ENCODE measurements at places on chromosomes 16 and 17.

GRCh38 chr17:48478224-48479013 is 48.4 kb upstream of the SKAP1 start:
- DNase-seq, result peak; percentile 37

DNA sequence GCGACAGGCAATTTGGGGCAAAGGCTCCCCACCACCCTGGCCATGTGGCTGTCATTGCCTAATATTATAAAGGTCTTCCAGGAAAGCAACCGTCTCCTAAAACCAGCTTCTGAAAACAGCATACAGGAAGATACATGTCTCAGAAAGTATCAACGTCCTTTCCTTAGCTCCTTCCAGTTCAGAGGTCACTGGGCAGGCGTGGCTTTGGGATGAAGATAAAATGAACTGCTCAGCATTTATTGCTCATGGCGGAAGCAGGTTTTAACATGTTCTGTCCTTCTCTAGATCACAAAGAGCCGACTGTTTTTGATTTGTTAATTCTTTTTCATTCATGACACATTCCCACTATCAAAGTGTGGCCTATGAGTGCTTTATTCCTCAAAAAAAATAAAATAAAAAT is 8.0 kb downstream of the CFAP20 start:
- no peak for DNase-seq

DNA sequence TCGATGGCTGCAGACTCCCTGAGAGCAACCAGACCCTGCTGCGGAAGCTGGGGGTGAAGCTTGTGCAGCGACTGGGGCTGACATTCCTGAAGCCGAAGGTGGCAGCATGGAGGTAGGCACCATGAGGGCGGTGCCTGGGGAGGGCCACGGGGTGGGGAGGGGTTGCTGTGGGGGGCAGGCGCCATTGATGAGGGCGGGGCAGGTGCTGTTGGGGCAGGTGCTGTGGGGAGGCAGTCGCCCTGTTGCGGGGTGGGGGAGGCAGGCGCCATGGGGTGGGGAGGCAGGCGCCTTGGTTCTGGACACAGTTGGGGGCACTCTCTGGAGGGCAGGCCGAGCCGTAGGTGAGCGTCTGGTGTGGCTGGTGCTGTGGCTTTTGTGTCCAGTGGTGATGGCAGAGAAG is 38.9 kb downstream of the ZNF750 start:
- DNase-seq, result no peak

DNA sequence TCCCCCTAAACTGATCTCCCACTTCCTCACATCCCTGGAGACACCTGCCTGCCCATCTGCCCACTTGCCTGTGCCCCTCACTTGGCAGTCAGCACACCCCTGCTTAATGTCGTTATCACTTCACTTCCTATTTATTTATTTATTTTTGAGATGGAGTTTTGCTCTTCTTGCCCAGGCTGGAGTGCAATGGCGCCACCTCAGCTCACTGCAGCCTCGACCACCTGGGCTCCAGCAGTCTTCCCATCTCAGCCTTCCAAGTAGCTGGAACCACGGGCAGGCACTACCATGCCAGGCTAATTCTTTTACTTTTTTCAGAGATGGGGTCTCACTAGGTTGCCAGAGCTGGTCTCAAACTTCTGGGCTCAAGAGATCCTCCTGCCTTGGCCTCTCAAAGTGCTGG is 23.5 kb upstream of the PHOSPHO1 start:
- DNase-seq, result no peak

DNA sequence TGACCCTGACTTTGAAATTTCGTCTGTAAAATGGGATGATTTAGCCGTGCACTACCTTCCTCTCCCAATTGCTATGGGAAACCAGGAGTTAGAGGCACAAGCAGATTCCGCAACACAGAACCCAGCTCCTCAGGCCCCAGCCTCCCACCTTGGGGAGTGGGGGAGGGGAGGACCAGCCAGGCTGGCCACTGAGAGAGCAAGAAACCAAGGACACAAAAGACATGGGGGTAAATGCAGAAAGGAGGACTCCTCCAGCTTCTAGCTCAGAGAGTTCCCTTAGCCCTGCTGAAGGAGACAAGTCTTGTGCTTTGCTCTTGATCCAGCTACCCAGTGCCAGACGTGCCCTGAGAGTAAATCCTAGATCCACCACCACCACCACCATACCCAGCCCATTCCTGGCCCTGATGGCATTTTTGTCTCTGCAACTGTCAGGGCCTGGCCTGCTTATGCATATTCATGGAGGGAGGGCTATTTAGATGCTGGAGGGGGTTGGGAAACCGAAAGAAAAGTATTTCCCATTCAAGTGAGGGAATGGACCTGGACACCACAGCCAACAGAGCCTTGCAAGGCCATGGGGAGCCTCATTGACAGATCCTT is 25.9 kb downstream of the PITPNM3 start:
- no peak for DNase-seq

- DNase-seq, result no peak
Measured at GRCh38 chr16:72226136-72226535, 54.2 kb upstream of the PMFBP1 start.

GRCh38 chr17:27743281-27743885 is 56.9 kb downstream of the NOS2 start:
- peak; percentile 37 for DNase-seq

- DNase-seq, result no peak
Measured at GRCh38 chr17:74892013-74892841, 1.2 kb downstream of the FADS6 start.

- DNase-seq, result no peak
Measured at GRCh38 chr17:55411463-55411855, 10.2 kb downstream of the MMD start.

DNA sequence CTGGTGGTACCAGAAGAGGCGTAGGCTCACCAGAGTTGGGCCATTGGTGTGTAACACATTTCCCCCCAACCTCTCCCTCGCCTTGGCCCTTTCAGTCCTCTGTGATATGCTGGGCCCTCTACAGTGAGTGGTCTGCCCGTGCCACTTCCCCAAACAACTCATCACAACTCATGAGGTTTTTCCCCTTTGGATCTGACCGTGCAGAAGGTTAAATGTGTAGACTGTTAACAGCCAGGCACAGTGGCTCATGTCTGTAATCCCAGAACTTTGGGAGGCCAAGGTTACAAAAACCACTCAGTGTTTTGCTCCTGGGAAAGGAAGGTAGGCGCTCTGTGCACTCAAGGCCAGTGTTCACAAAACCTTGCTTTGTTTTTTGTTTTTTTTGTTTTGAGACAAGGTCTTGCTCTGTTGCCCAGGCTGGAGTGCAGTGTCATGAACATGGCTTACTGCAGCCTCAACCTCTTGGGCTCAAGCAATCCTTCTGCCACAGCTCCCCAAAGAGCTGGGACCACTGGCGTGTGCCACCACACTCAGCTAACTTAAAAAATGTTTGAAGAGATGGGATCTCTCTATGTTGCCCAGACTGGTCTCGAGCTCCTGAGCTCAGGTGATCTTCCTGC is 11.3 kb upstream of the CYB5B start:
- no peak for DNase-seq

DNA sequence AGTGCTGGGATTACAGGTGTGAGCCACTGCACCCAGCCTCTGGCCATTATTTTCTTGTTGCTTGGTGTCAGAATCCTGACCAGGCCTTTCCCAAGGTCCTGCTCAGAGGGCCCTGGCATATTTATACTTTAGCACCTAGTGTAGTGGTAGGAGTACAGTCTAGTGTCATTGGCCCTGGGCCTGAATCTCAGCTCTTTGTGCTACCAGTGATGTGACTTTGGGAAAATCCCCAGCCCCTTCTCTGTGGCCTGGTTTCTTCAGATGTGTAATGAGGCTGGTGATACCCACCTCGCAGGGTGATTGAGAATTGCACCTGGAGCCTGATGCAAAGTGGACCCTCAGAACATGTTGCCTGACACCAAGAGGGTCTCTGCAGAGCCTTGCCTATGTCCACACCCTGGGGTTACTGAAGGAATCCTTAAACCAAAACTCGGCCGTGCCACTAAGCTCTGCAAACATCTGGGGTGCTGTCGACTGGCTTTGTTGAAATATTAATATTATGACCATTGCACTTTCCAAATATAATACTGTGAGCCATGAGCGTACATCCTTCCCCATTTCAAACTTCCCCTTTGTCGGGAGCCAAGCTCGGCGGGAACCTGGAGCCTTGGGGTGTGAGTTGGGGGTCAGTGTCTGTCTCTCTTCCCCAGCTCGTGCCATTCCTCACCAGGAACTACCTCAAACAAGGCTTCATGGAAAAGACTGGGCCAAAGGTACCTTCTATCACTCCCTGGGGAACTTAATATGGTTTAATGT is 18.0 kb upstream of the RNF135 start:
- peak; percentile 37 for DNase-seq

All from CD4-positive, alpha-beta T cell treated with Interleukin-4 for 1 hour (primary cell).